ENCODE measurements at places on chromosomes 12 and 14. TPM values are rescaled to one million over a fixed set of nuclear protein-coding genes. Genes with fewer than 3 reads are reported as not detected.

The OR4E2 gene
- not detected for total RNA-seq

The RAD9B gene
- 0.44 TPM for total RNA-seq

The ISM2 gene
- not detected for total RNA-seq

The PRKD1 gene
- 0.56 TPM for total RNA-seq

The C14orf180 gene
- not detected for total RNA-seq

The AVPR1A gene
- 0.36 TPM for total RNA-seq

The SLCO1B1 gene
- 0.08 TPM for total RNA-seq

The LAG3 gene
- not detected for total RNA-seq

The LTB4R2 gene
- total RNA-seq, result 82.9 TPM

The LTB4R gene
- total RNA-seq, result 94.9 TPM

The DNAH10 gene
- 0.12 TPM for total RNA-seq

The ZNF664 gene
- 38.4 TPM for total RNA-seq

The FICD gene
- total RNA-seq, result 1.1 TPM

The EML5 gene
- total RNA-seq, result 1.4 TPM

The LMO3 gene
- total RNA-seq, result 0.24 TPM
